Inflammatory macrophage treated with lipopolysaccharide for 4 hours (primary cell): ENCODE measurements at places on chromosomes 13 and 19.

DNA sequence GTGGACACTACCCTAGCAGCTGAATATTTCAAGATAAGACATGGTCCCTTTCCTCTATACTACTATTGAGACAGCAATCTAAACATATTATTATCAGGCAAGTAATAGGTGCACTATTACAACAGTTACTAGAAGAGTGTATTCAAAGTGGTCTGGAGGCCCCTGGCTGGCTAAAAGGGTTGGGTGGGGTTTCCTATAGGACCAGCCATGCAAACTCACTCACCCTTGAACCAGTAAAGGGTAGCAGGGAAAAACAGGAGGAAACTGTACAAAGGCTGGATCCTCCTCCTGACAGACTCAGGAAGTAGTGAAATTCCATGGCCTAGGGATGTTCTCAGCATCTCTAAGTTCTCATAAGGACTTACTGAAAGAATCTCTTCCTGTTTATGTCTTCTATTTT is 7.7 kb downstream of the SMAD9 start:
- no peak for DNase-seq

DNA sequence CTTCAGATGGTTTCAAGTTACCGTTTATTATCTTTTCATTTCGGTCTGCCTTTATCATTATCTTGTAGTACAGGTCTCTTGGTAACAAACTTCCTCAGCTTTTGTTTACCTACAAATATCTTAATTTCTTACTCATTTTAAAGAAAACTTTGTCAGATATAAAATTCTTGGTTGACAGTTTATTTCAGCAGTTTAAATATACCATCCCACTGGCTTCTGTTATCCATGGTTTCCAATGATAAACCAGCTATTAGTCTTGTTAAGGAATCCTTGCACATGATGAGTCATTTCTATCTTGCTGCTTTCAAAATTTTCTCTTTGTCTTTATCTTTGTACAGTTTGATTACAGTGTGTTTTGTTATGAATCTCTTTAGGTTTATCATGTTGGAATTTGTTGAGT is 308.3 kb upstream of the SPRY2 start:
- no peak for DNase-seq

GRCh38 chr13:73995736-73996135 is 138.5 kb downstream of the KLF12 start:
- no peak for DNase-seq

- DNase-seq: no peak
Observed at GRCh38 chr19:50199259-50199555, 4.2 kb upstream of the MYH14 start.

DNA sequence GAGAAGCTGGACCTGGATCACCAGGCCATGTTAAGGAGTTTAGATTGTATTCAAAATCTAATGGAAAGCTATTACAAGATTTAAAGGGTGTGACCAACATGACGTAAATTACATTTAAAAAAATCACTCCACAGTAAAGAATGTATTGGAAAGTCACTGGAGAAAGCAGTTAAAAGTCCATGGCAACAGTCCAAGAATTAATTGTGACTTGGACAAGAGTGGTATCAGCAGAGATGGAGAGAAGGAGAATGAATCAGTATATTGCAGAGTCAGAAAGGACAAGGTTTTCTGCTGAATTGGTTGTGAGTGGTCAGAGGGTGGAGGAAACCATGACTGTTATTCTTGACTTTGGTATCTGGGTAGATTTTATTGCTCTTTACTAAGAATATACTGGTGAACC is 535.1 kb upstream of the SLITRK1 start:
- no peak for DNase-seq

- no peak for DNase-seq
Observed at GRCh38 chr19:36108684-36109083, 2.3 kb upstream of the OVOL3 start.

- DNase-seq: no peak
Observed at GRCh38 chr13:45921162-45921736, 69.7 kb upstream of the SIAH3 start.

DNA sequence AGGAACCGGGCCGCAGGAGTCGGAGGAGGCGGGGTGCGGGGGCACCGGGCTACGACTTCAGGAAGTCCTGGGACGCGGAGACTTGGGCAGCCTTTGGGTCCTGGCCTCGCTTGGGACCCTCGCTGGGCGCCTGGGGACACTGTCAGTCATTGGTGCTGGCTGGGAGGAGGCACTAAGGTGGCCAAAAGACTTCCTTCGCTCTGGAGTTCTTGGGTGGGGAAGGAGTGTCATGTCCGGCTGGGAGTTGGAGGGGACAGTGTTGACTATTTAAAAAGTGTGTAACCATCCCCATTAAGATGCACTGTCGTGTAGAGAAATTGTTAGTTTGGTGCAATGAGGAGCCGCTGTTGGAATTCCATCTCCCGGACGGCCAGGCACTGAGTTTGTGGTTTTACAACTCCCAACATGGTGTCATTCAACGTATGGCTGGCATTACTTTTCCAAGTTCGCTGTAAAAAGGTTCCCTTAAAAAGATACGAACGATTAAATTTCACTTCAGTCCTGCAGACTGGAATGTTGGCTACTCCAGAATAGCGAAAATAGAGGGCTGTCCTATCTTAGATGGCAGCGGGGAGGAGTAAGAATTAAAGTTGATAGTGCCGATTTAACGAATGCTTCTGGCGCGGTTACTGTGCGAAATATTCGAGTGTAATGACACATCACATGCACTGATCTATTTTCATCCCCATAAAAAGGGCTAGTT is 776 bp downstream of the DNAJC3 start:
- peak; percentile 43 for DNase-seq

GRCh38 chr19:32828139-32828538 is 41.4 kb downstream of the SLC7A9 start:
- DNase-seq: no peak

GRCh38 chr13:36157480-36157879 is 26.3 kb upstream of the DCLK1 start:
- no peak for DNase-seq

- no peak for DNase-seq
Observed at GRCh38 chr13:99991013-99991827, 9.6 kb downstream of the ZIC2 start.
